AG08395 (cell line): ENCODE measurements at places on chromosomes 2 and 18.

DNA sequence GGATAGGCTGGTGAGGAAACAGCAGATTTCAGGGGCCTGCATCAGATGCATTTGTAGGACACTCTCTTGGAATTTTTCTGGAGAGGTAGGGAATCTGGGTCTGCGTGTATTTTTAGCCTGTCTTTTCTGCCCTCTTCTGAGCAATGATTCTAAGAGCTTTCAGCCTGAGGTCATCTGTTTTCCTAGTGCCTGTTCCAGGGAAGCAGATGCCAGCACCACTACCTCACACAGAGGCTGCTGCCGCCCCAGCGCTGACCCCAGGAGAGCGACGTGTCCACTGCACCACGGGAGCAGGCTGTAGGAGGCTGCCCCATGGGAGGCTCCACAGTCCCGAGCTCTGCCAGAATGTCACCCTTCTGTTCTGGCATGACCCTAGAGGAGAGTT lies 316.5 kb downstream of the CYP26B1 start:
- peak; percentile 94 for DNase-seq

DNA sequence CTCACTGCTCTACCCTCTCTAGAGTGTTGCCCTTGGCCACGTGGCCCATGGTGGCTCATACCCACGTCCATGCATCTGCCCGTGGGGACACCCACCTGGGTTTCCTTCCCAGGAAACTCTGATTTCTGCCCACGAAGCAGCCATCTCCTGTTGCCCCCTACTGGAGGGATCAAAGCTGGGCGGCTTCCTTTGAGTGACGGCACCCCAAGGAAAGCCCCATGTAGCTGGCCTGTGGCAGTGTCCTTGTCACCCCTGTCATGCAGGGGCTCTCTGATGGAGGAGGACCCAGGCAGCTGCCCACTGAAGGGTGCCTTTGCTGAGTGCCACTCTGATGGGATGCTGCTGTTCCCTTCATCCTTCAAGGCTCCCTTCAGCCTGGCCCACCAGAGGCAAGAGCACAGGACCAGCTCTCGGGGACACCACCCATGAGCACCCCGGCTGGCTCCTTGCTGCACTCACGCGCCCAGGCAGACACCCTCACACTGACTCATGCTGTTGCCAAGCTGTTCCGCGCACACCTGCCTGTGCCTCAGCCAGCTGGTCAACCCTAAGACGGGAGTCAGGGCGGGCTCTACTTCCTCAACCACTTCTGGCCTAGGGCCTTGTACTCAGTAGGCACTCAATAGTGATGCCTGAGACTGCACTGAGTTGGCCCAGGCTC lies 101.1 kb downstream of the CTIF start:
- no peak for DNase-seq

GRCh38 chr2:234869969-234870368 lies 81.8 kb upstream of the SH3BP4 start:
- DNase-seq = no peak

- DNase-seq = no peak
Measured at GRCh38 chr2:185811580-185811979, 73.0 kb downstream of the FSIP2 start.

- DNase-seq = no peak
Measured at GRCh38 chr2:236632295-236633218, 62.9 kb downstream of the ACKR3 start.

DNA sequence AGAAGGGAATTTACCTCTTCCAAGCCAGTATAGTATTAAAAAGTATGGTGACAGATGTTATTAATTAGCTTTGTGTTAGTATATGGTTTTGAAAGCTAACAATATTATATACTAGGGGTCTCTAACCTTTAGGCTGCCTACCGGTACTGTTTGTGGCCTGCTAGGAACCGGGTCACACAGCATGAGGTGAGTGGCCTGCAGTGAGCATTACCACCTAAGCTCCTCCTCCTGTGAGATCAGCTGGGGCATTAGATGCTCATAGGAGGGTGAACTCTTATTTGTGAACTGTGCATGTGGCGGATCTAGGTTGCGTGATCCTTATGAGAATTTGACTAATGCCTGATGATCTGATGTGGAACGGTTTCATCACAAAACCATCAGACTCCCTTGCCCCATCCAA lies 583.4 kb upstream of the CDH2 start:
- no peak for DNase-seq

DNA sequence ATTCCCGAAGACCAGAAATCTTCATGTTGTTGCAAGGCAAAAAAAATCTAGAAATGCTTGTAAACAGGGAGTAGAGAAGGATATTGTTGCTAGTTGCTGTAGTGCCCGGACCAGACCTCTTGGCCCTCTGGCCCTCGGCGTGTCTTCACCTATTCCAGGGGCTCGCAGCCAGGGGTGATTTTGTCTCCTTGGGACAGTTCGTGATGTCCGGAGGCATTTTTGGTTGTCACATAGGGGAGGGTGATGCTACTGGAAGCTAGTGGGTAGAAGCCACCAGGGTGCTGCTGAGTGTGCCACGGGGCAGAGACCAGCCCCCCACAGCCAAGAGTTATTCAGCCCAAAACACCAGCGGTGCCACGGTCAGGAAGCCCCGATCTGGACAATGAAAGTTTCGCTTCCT lies 230.7 kb downstream of the GBX2 start:
- DNase-seq = no peak

DNA sequence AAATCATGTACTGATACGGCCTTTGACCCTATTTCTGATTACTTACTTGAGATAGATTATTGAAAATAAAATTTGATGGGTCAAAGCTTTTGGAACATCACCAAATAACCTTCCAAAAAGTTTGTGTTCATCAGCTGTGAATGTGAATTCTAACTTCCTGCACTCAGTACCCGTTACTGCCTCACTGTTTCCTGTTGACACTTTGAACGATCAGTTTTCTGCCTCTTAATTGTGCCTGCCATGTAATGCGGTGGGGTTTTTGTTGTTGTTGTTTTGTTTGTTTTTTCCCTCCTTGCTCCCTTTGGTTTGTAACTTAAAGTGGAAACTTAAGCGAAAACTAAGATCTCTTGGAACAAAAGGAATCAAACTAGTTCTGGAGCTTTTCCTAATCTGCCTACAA lies 18.9 kb downstream of the ATG16L1 start:
- no peak for DNase-seq

DNA sequence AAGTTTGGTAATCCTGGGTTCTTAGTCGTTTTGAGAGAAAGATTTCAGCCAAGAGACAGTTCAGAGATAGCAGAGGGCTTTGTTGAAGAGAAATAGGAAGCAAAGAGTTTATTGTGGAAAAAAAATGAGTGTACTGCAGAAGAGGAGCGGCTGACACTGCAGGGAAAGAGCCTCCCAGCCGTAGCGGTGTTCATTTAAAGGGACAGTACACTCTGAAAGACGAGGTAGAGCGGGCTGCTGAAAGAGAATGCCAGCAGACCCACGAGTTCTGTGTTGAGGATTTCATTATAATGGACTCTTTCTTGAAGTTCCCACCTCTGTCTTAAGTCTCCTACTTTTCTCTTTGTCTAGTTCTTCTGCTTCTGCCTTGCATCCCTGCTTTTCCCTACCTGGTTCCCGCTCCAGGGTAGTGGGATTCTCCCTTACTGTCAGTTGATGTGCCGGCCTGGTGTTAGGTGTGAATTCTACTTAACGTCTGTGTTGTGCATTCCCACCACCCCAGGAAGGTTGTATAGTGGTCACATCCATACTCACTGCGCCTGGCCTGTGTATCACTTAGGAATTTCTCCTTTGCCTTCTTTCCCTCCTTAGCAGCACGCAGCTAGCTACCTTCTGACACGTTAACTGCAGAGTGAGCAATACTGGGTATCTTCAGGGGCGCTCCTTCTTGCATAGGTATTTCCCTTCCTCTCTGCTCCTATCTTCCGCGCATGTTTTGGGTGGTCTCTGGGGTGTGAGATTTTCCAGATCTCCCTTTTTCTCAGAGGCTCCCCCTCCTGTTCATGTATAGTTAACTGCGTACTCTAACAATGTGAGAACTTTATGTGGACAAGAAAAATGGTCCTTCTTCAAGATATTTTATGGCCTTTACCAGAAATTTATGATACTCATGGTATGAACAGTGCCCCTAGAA lies 164.5 kb downstream of the PTH2R start:
- DNase-seq = no peak

DNA sequence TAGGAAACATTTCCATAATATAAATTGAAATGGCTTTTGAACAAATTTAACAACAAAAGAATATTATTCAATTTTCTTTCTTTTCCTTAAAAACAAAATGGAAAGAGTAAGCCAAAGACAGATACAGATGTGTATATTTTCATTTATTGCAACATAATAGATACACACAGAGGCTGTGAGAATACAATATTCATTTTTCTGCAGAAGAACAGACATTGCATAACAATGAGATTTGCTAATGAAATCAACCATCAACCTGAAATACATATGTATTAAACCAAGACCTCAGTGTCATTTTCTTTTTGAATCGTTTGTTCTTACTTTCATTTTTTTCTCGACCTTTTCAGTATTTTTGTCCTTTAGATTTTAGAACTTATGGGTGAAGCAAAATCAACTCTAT lies 95.1 kb downstream of the BAZ2B start:
- no peak for DNase-seq

- DNase-seq = no peak
Measured at GRCh38 chr2:65198737-65199136, 28.9 kb upstream of the ACTR2 start.

GRCh38 chr2:241799522-241800197 lies 9.3 kb upstream of the NEU4 start:
- no peak for DNase-seq

GRCh38 chr2:144310484-144310883 lies 209.4 kb downstream of the ZEB2 start:
- DNase-seq = no peak

DNA sequence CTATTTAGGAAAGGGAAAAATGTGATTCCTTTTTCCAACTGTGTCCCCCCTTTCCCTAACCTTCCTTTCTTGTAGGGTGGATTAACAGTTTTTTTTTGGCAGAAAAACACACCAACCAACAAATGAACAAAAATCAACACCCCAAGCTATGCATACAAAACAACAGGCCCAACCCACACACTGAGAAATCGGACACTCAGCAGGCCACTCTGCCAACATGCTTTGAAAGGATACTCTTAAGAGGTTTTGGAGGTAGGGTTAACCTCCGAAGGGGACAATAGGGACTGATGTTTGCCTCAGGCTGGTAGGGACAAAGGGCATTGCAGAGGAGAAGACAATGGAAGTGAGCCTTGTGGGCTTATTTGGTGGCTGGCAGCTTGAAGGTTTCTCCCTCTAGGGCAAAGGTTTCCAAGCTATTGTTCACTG lies 33.1 kb upstream of the POLE4 start:
- no peak for DNase-seq

DNA sequence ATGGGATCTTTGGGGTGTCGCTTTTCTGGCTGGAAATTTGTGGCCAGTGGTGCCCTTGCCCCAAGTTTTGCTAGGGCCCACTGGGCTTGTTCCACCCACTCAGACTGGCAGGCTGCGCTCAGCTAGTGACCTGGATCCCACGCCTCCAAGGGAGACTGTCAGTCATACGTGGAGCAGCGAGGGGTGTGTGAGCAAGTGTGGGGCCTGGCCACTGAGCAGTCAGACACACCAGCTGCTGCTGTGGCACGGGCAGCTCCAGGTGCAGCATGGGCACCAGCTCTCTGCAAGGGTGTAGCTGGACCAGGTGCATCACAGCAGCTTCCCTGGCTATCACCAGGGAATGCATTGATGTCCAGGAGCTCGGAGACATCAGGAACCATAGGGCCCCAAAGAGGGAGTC lies 327.0 kb downstream of the NR4A2 start:
- DNase-seq = no peak
